ENCODE measurements at places on chromosomes 11 and 22. TPM values are rescaled to one million over a fixed set of nuclear protein-coding genes. Genes with fewer than 3 reads are reported as not detected.

RTL10 gene
- total RNA-seq = 13.1 TPM

RCOR2 gene
- total RNA-seq = not detected

FGF19 gene
- not detected for total RNA-seq

UCP2 gene
- total RNA-seq = 701 TPM

TRIM49 gene
- not detected for total RNA-seq

LDHAL6A gene
- not detected for total RNA-seq

TMEM25 gene
- total RNA-seq = 10.0 TPM

ATG13 gene
- 129 TPM for total RNA-seq

KCNC1 gene
- not detected for total RNA-seq

CELSR1 gene
- 3.0 TPM for total RNA-seq

ZC3H12C gene
- total RNA-seq = 0.91 TPM

PAK1 gene
- total RNA-seq = 13.1 TPM

MPPED2 gene
- total RNA-seq = not detected

OR8H3 gene
- not detected for total RNA-seq

XKR3 gene
- total RNA-seq = not detected

ANGPTL5 gene
- not detected for total RNA-seq

SCT gene
- total RNA-seq = not detected

WBP2NL gene
- total RNA-seq = 0.91 TPM

NCR3LG1 gene
- total RNA-seq = 4.1 TPM

AIFM3 gene
- 1.2 TPM for total RNA-seq

CHRM1 gene
- not detected for total RNA-seq

PRR33 gene
- not detected for total RNA-seq

HINFP gene
- total RNA-seq = 22.3 TPM

TPBGL gene
- total RNA-seq = 0.60 TPM

TESMIN gene
- total RNA-seq = 5.5 TPM

OR52I1 gene
- not detected for total RNA-seq

NRIP3 gene
- 4.4 TPM for total RNA-seq

MS4A14 gene
- not detected for total RNA-seq

PRSS23 gene
- total RNA-seq = not detected

RFPL3 gene
- not detected for total RNA-seq

TSSK2 gene
- 0.29 TPM for total RNA-seq

ZP1 gene
- total RNA-seq = not detected
